Hepatocyte (in vitro differentiated cells): ENCODE measurements at places on chromosomes 13 and 19. TPM values are rescaled to one million over a fixed set of nuclear protein-coding genes. Genes with fewer than 3 reads are reported as not detected.

The CADM4 gene
- total RNA-seq = 22.7 and 24.4 TPM in 2 replicates

GRCh38 chr19:20444202-20444885, 121.2 kb downstream of the ZNF737 start:
- H3K4me1 ChIP-seq = no peaks in the 10 kb centered on the region
- no peaks in the 10 kb centered on the region for H3K27me3 ChIP-seq
- no peak overlapping the region for H3K4me3 ChIP-seq
- H3K27ac ChIP-seq = no peak overlapping the region
- H3K36me3 ChIP-seq = no peaks in the 10 kb centered on the region

The CAB39L gene
- 20.1 and 20.4 TPM in 2 replicates for total RNA-seq

The TNNT1 gene
- total RNA-seq = 9.6 and 11.5 TPM in 2 replicates

GRCh38 chr13:40552895-40553294, 113.5 kb downstream of the FOXO1 start:
- H3K4me1 ChIP-seq = peaks cover 5% of the 10 kb centered on the region
- no peak overlapping the region for H3K4me3 ChIP-seq
- no peak for DNase-seq
- no peaks in the 10 kb centered on the region for H3K36me3 ChIP-seq

GRCh38 chr19:10643968-10644259, 10.2 kb upstream of the ILF3 start:
- H3K27ac ChIP-seq = peak overlapping the region; percentile 89
- no peaks in the 10 kb centered on the region for H3K27me3 ChIP-seq
- H3K4me1 ChIP-seq = peaks cover 23% of the 10 kb centered on the region
- no peaks in the 10 kb centered on the region for H3K36me3 ChIP-seq
- peak; percentile 56 for DNase-seq
- no peak overlapping the region for H3K4me3 ChIP-seq

DNA sequence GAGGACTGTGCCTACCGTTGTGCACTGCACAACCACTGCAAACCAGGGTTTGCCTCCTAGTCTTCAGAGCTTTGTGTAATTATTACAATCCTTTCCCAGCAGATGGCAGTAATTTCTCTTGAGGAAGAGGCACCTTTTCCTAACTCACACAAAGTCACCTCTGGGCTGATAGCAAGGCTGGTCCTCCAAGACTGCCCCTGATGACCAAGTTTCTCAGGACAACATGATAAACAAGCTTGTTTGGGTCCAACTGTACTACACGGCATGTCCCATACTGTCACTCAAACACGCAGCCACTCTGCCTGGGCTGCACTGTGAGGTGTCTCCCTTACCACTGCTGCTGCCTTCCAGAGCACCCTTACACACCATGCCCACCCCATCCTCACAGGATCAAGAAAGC, 39.3 kb downstream of the RFXAP start:
- DNase-seq = peak; percentile 77
- H3K4me3 ChIP-seq = no peak overlapping the region
- no peaks in the 10 kb centered on the region for H3K36me3 ChIP-seq

DNA sequence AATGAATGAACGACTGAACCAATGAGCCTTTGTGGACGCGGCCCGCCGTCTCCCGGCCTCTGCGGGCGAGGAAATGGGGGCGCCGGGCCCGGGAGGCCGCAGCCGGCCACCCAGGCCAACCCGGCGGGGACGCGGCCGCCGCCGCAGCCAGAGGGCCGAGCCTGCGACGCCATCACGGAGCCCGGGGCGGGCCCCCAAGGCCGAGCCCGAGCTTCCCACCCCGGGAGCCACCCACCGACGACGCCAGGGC, 216 bp downstream of the SUGP2 start:
- H3K4me3 ChIP-seq = peak overlapping the region; percentile 86
- H3K4me1 ChIP-seq = peaks cover 2% of the 10 kb centered on the region
- peak overlapping the region; percentile 98 for H3K27ac ChIP-seq

GRCh38 chr13:73958657-73959397, 175.4 kb downstream of the KLF12 start:
- peak overlapping the region; percentile 39 for H3K27ac ChIP-seq
- H3K36me3 ChIP-seq = no peaks in the 10 kb centered on the region
- no peaks in the 10 kb centered on the region for H3K4me1 ChIP-seq
- no peak overlapping the region for H3K4me3 ChIP-seq
- no peaks in the 10 kb centered on the region for H3K27me3 ChIP-seq

GRCh38 chr19:4089400-4089908, 22.8 kb upstream of the ZBTB7A start:
- no peak for DNase-seq
- H3K27me3 ChIP-seq = no peaks in the 10 kb centered on the region
- peaks cover under 1% of the 10 kb centered on the region for H3K4me1 ChIP-seq

- H3K27ac ChIP-seq = no peak overlapping the region
- H3K4me3 ChIP-seq = no peak overlapping the region
- H3K4me1 ChIP-seq = peaks cover 15% of the 10 kb centered on the region
These were observed 9.2 kb downstream of the U2AF2 start for GRCh38 chr19:55663846-55664536.

The TEKTIP1 gene
- not detected in 2 replicates for total RNA-seq

DNA sequence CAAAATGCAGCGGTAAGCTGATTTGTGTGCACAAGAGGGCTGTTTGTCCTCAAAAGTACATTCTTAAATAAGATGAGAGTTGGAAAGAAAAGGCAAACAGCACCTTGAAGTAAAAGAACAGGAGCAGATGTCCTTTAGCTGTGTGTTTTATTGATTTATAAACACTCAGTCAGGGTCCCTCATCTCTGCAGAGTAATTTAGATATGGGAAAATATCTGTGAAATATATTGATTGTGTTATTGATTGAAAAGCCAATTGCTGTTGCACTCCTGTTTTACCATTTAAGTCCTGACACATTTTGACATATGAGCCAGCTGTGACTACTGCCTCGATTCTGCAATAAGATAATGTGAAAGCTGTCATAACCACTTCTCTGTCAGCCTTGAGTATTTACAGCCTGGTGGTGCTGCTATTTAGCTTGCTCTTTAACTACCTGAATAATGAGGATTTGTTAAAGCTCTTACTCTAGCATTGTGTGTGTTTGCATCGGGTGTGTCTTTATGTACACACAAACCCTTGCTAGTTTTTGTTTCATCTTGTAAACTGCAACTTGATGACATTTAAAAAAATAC, 550.1 kb downstream of the DACH1 start:
- H3K4me1 ChIP-seq = no peaks in the 10 kb centered on the region
- no peak overlapping the region for H3K4me3 ChIP-seq
- DNase-seq = peak; percentile 9
- H3K27me3 ChIP-seq = no peaks in the 10 kb centered on the region

GRCh38 chr13:20778311-20778710, 4.5 kb upstream of the EEF1AKMT1 start:
- DNase-seq = no peak
- H3K36me3 ChIP-seq = no peaks in the 10 kb centered on the region

DNA sequence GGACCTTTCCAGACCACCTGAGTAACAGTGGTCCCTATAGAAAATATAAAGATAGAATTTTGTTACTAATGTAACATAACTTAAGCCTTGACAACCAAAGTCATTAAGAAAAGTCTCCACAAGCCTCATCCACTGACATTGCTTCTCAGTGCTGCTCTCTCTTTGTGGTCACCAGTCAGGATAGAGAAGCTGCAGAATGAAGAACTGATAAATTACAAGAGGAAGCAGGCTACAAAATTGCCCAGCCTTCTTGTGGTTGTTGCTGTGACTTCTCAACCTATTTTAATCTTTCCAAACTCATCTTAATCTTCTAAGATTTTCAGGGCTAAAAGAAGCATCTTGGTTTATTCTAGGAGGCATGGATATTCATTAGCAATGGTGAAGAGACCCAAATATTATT, 343.8 kb downstream of the MZT1 start:
- H3K36me3 ChIP-seq = no peaks in the 10 kb centered on the region
- DNase-seq = no peak
- H3K27me3 ChIP-seq = no peaks in the 10 kb centered on the region

The ZNF560 gene
- total RNA-seq = not detected in 2 replicates

- no peak for DNase-seq
- H3K36me3 ChIP-seq = no peaks in the 10 kb centered on the region
- no peaks in the 10 kb centered on the region for H3K4me1 ChIP-seq
- no peaks in the 10 kb centered on the region for H3K27me3 ChIP-seq
These were observed 16.1 kb upstream of the RASA3 start for GRCh38 chr13:114148521-114148855.

DNA sequence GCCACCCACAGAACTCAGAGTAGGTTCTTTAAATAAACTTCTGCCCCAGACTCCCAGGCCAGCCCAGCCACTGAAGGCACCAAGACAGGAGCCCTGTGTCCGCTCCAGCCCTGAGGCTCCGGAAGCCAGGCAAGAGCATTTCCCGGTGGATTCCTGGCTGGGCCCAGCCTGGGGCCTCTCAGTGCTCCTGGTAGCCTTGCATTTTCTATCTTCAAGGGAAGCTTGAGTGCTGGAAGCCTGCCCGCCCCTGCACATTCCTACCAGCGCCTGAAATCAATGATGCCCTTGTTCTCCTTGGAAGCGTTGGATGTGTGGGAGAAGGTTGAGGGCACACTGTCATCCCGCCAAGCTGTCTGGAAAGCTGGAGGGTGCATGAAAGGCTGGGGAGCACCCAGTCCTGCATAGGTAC, 70.3 kb downstream of the ALOX5AP start:
- no peak overlapping the region for H3K4me3 ChIP-seq
- peaks cover 4% of the 10 kb centered on the region for H3K4me1 ChIP-seq
- no peaks in the 10 kb centered on the region for H3K36me3 ChIP-seq
- no peak for DNase-seq

The KLK2 gene
- total RNA-seq = not detected in 2 replicates

The PABPC3 gene
- 0.03 and 0.04 TPM in 2 replicates for total RNA-seq
